Activated CD8-positive, alpha-beta memory T cell treated with anti-CD3 and anti-CD28 coated beads for 1 hour (primary cell): ENCODE measurements at places on chromosomes 4 and X.

GRCh38 chr4:23390246-23390645, 499.6 kb downstream of the PPARGC1A start:
- no peak for DNase-seq

DNA sequence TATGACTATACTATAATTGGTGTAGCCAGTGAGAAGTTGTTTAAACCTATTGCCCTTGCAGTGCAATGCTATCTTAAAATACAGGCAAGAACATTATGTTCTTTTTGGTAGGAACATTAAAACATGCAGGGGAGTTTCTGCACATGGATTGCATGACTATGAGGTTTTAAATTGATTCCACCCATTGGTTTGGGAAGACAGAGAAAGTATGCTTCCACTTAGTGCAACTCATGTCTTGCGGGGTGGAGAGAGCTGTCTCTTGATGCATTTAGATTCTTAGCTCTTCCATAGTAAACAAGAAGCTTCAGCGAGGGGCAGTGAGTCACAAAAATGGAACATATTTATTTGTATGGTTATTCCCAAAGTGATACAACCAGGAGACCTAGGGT, 39.5 kb upstream of the RASL11B start:
- no peak for DNase-seq

DNA sequence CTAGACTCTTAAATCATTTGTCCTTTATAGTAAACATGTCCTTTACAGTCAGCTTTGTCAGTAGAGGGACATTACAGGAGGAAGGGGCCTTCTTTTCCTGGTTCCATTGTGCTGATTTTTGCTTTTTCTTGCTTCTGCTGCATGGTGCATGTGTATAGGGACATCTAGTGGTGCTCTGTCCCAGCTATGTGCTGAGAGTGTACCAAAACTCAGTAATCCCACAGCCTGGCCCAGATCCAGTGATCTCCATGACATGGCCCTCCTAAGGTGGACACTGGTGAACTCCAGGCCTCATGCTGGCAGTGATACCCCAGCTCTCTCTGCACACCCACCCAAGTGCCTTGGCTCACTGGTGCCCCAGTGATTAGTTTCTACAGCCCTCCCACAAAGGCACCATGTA, 45.2 kb downstream of the MAGEB17 start:
- DNase-seq, result no peak

DNA sequence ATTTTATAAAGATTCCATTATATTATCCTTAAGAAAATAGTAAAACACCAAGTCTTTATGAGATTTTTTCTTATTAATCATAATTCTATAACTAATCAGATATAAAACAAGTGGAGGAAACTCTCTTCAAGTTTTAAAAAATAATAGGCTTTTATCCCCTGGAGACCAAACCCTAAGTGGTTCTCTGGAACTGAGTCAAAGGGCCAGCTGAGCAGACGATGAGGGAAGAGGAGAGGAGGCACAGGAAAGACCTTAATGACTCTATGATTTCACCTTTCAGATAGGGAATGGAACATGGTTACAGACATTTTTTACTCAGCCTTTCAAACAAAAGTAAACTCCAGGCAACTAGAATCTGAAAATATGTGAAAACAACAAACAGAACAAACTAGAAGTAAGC, 201.8 kb downstream of the SLC39A8 start:
- DNase-seq, result no peak

- DNase-seq, result no peak
These were observed 199.3 kb downstream of the TMA16 start for GRCh38 chr4:163693776-163694175.

DNA sequence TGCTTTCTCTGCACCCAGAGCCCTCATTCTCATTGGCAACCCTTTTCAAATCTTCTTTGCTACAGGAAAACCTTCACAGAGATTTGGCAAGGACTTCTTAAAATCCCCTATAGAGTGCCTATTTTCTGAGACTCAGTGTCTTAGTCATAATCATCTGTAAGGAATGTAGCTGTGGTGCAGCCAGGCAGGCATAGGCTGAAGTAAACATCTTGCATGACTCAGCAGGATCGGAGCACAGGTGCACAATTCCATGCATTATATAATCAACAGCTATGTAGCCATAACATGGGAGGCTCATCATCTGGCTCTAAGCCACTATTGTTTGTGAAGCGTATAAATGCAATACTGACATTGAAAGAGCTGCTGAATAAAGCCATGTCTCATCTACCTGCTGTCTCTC, 368.8 kb downstream of the MAGEE1 start:
- no peak for DNase-seq

DNA sequence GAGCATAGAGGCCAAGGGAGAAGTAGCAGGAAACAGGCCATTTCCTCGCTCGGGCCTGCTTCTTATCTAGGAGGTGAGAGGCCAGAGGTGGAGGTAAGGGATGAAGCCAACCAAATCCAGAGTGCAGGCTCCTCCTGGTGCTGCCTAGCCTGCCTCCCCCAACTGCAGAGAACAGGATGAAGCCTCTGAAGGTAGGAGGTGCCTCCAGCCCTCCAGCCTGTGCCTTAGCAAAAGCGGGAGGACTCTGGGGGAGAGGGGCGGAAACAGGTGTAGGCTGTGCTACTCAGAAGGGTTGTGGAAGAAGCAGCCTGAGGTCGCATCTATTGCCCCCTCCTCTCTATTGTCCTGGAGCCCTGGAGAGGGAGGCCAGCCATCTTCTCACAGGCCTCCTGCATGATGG, 2.9 kb upstream of the MTM1 start:
- DNase-seq, result no peak

DNA sequence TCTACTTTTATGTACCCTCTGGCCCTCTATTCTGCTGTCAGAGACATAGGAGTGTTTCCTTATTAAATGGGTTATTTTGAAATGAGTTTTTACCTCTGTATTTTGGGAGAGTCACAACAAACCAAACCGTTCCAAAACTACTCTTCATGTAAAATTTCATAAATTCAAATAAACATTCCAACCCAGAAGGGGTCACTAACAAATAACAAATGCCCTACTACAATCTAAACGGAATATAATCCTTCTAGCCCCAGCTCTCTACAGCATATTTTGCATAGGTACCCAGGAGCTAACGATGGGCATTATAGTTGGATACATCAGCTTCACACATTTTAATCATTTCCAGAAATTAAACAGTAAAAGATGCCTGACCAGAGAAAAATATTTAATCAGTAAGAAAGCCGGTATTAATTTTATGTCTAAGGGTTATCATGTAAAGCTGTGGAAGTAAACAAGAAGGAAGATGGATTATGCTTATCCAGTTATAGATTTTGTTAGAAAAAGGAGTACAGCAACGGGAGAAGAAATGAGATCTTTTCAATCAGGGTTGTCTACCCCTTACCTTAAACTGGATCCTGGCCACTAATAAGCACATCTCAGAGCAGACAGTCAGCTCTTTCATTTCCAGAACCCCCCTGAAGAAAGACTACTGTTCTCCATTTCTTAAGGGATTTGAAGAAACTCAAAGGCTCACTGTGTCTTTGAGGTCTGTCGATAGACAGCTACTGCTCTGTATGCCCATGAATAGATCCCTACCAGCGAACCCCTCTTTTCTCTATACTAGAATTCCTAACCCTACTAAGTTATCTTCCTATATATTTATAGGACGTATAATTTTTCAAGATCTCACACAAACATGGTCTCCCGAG, 1.2 kb downstream of the UGDH start:
- no peak for DNase-seq

- no peak for DNase-seq
These were observed 35.9 kb downstream of the SUPT20HL1 start for GRCh38 chrX:24396236-24396930.

GRCh38 chr4:152999346-153000075, 63.4 kb downstream of the FHDC1 start:
- no peak for DNase-seq

DNA sequence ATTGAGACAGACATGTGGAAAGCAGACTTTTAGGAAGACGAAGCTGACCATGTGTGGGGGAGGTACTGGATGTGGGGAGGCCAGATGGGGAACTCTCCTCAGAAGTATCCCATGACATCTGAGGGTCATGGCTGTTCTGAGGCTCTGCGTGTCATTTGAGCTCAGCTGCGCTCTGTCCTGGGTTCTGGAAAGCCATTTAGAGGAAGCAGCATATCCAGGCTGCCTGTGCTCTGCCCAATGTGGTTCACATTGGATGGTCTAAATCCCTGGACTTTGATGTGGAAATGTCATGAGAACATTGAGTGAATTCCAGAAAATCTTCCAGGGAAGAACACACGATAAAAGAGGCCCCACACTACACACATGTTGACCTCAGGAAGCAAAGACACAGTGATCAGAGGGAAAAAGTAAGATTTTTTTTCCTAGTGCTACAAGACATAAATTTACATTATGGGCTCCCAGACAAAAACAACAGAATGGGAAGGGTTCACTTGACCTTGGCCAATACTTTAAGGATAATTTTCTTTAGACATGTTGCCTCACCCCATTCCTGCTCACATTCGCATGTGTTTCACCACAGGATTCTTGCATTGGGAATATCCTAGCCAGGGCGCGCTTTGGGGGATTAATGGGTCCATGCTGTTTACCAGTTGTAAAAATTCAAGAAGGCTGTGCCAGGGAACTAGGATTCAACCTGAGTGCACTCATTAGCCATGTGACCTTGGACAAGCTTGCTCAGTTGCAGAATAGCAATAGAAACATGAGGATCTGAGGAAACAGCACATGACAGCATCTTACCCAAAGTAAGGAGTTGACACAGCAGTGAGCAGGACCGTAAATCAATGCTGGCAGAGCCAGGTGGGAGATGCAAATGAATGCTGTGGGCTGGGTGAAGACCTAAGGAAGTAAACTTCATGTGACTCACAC, 73.2 kb upstream of the C1QTNF7 start:
- DNase-seq, result no peak

DNA sequence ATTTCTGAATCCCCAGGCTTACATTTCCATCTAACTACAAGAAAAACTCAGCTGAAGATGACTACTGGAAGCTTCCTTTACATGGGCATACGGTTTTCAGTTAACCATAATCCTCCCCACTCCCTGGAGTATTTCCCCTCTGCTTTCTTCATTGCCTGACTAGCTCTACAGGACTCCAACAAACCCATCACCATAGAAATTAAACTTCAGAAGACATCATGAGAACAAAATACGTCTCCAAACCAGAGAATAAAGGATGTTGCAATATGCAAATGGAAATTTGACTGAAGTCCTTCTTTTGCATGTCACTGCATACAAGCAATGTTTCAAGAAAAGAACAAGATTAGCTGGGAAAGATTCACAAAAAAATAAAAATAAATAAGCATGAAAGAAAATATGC, 170.2 kb upstream of the PCDH18 start:
- DNase-seq, result no peak

GRCh38 chrX:143664302-143664701, 28.4 kb upstream of the SLITRK4 start:
- no peak for DNase-seq

- no peak for DNase-seq
These were observed 42.1 kb upstream of the SPINK2 start for GRCh38 chr4:56863441-56864139.

- no peak for DNase-seq
These were observed 182.1 kb upstream of the SMIM31 start for GRCh38 chr4:164571593-164572390.

- DNase-seq, result no peak
These were observed 532 bp upstream of the SH3BP2 start for GRCh38 chr4:2792396-2792710.

GRCh38 chr4:153008578-153009199, 72.6 kb downstream of the FHDC1 start:
- DNase-seq, result no peak

DNA sequence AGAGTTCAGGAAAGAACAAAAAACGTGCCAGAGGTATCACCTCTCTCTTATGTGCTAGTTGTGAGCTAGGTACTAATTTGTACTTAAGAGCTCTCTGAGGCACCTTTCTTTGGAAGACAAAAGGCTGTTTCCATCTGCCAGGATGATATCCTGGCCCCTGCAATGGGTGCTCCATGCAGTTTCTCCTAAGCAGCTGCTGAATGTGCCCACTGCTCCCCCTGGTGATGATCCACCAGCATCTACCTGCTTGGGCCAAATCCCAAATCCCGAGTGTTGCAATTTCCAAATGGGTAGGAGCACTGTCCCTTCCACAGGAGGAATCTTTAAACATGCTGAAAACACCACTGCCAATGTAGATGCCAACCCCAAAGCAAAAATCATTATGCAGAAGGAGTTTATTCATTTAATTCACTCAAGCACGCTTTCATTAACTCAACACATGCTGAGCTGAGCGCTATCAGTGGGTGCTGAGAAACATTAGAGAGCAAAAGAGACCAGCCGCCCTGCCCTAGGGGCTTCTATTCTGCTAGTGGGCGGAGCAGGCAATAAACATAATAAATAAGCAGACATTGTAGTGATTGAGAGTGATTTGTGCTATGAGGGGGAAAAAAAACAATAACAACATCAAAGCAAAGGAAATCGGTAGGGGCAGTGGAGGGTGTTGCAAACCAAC, 69.6 kb upstream of the C4orf50 start:
- no peak for DNase-seq

GRCh38 chr4:93467484-93468155, 360.9 kb upstream of the ATOH1 start:
- DNase-seq, result no peak

DNA sequence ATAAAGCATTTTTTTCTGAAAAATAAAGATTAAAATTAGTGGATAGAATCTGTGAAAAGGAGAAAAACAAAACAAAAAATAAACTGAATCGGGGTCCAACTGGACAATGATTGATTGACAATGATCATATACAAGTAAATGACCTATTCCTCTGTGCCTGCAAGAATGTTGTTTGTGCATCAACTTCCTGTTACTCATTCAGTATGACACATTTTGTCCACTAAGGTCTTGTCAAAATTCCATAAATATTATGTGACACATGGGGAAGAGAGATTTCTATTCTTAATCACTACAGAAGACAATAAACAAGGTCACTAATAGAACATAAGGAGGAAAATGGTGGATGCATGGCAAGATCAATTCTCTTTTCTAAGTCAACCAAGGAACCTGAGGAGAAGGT, 54.9 kb downstream of the F8 start:
- DNase-seq, result no peak

- peak; percentile 83 for DNase-seq
These were observed 5.3 kb downstream of the ZFYVE28 start for GRCh38 chr4:2412885-2413716.

GRCh38 chr4:145681518-145681917, 1.6 kb downstream of the C4orf51 start:
- no peak for DNase-seq

GRCh38 chr4:993111-994029, at the start of gene SLC26A1:
Gene SLC26A1 (minus strand): TSS chr4:993404. CDS start chr4:991703, 1,701 bp downstream.
- no peak for DNase-seq

DNA sequence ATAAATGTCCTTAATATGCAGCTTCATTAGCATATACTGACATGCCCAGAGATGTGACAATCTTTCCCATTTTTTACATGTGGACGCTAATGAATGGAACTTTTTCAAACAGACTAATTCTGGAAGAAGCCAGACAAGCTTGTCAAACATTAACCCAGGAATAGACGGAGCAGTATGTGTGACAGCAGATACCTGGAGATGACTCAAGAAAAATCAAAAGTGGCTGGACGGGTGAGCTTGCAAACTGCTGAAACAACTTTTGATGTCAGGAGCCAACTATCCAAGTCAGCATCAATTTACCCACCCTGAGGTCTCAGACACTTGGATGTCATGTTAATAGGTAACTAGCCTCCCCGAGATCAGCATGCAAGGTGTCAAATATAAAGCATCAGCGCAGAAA, 183.0 kb downstream of the PACRGL start:
- no peak for DNase-seq

GRCh38 chr4:168852933-168853713, 156.9 kb downstream of the CBR4 start:
- DNase-seq, result no peak

- DNase-seq, result no peak
These were observed 132.8 kb upstream of the STIM2 start for GRCh38 chr4:26727844-26728243.
